ENCODE measurements at places on chromosomes 5 and 9.

- no peak for DNase-seq
Observed at GRCh38 chr9:126363847-126364671, 37.4 kb downstream of the MVB12B start.

DNA sequence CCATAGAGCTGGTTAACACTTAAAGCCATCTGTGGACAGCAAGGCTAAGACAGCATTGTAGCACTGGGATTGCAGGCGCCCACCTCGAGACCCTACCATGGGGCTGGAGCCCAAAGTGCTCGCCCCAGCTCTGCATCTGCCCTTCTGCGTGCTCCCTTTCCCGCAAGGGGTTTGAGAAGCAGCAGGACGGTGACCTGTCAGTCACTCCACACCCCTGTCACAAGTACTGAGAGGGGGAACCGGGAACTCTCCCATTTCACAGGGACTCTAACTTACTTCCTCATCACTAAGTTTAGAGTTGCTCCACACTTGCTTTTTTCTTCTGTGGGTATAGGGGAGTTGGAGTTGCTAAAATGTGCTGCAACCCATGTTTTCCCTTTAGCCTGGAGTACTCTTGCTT is 273.2 kb downstream of the SMARCA2 start:
- no peak for DNase-seq

DNA sequence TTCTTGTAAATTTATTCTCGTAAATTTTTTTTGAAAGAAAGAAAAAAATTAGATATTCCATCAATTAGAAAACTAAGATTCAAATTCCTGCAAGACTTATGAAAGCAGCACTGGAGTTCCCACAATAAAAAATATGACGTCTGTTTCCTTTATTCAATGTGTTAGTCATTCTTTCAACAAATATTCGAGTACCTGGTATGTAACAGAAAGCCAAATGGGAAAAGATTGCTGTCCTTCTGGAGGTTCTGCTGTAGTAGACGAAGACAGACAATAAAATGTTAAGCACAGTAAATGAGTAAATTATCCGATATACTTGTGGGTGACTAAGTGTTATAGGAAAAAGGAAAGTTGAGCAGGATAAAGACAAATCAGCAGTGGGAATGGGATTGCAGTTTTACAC is 92.2 kb downstream of the ADAMTSL1 start:
- DNase-seq = no peak

- DNase-seq = no peak
Observed at GRCh38 chr9:108751369-108751768, 104.4 kb downstream of the ACTL7B start.

- DNase-seq = no peak
Observed at GRCh38 chr5:95884511-95884910, 62.0 kb upstream of the GLRX start.

DNA sequence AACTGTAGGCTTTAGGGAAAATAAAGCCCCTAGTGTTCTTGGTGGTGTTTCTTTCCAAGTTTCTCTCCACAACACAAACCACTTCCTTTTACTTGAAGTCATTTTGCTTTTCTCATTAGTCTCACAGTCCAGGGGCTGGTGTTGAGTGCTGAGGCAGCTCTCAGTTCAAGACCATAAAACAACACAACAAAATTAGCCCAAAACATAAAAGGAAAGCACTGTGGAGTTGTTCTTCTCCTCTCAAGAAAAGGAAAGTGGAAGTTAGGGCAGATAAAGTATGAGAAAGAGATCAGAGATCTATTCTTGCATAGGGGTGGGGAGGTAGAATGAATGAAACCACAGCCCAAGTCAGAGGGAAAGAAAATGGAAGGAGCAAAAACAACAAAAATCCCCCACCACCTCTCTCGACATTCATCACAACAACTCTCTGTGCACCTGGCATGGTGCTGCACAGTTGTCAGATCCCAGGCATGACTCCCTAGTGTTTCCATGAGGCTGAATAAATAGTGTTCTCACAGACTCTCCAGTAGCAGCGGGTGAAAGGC is 569.9 kb downstream of the RAB3C start:
- no peak for DNase-seq

DNA sequence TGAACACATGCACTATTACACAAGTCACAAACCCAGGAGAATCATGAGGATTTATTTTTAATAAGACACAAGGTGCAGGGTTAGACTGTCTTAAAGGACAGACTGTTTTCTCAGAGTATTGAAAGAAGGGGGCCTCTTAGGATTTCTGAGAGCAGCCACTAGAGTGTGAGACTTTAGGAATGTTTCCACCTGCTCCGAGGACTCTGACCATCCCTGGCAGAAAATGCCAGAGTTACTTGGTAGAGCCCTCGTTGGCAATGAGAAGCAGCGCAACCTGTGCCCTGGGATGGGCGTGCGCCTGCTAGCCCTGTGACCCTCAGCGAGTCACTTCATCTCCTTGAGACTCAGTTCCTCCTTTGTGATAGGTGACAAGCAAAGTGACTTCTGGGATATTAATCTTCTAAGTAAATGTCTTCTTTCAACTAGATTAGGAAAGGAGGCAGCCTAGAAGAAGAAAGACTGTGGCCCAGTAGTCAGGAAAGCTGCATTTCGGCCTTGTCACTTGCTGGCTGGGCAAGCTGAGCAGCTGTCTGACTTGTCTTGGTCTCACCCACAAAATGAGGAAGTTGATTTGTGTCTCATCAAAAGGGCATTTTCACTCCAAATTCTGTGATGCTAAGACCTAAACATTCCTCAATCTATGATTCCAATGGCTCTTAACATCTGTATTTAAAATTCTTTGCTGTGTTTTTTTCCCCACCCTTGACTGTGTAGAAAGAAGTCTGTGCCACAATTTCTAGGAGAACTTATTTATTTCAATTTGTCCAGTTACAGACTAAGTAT is 60.5 kb downstream of the PTCD2 start:
- no peak for DNase-seq

DNA sequence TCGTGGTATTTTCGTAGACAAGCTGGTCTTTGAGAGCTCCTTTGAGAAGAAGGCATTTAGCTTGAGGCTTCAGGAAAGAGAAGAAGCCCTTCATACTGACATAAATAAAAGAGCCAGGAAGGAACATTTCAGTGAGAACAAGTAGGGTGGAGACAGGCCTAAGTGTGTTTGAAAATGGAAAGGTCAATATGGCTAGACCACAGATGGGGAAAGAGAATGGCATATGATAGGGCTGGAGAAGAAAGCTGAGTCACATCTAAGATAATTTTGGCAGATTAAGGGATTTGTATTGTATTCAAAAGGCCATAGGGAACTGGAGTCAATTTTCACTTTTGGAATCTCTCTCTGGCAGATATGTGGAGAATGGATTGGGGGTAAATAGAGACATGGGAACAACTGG is 374.9 kb downstream of the TMEM38B start:
- no peak for DNase-seq

GRCh38 chr5:159415301-159415937 is 85.1 kb upstream of the IL12B start:
- DNase-seq = no peak

DNA sequence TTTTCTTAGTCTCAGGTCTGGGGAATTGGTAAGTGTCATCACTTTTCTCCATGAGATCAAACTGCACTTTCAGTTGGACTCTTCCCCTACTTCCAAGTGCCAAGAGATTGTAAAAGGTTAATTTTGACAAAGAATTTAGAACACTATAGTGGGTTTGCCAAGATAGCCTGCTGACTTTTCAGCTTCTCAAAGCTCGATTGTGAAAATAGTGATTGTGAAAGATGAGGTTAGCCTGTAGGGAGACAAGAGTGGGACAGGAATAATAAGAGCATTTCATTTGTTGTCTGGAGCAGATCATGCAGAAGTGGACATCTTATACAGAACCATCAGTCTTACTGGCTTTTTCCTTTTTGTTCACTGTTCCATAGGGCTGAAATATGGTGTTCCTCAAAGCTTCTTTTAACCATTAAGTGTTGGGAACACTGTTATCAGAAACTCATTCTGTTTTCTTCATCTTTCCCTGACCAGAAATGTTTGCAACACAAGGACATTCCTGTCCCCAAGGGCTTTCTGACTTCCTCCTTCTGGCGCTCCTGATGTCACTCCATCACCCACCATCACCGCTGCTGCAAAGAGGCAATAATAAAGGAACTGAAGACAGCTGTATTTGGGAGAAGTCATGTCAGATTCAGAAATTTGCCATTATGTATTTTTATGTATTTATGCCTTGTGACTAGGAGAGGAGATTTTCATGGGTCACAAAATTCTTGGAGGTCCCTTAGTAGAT is 11.6 kb upstream of the SPTAN1 start:
- DNase-seq = no peak

DNA sequence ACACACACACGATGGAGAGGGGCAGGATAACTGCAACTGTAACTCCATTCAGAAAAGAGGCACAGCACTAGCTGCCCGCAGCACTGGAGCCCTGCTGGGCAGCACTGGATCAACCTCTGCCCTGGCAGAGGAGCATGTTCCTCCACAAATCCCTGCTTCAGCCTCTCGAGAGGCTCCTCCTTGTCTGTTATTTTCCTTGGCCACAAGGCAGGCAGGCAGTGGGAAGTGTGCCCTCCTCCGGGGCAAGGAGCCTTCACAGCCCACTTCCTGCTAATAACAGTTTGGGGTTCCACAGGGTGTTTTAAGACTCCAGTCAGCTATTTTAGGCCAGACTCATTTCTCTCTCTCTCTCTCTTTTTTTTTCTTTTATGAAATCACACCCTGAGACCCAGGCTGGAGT is 11.8 kb downstream of the FXN start:
- no peak for DNase-seq

DNA sequence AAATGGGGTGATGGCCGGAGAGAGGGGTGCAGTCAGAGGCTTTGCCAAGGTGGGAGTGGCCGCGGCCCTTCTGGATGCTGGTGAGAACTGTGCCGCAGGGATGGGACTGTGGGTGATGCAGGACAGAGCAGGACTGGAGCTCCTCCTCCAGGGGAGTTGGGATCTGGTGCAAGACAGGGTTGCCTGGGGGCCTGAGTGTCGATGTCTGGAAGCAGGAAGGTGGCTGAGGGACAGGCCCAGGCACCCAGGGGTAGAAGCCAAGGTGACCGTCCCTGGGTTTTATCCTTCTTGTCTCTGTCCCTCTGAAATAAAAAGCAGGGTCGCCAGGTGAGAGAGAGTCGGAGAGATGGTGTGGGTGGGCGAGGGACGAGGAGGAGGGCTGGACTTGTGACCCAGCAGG is 89.1 kb upstream of the IER5L start:
- no peak for DNase-seq

DNA sequence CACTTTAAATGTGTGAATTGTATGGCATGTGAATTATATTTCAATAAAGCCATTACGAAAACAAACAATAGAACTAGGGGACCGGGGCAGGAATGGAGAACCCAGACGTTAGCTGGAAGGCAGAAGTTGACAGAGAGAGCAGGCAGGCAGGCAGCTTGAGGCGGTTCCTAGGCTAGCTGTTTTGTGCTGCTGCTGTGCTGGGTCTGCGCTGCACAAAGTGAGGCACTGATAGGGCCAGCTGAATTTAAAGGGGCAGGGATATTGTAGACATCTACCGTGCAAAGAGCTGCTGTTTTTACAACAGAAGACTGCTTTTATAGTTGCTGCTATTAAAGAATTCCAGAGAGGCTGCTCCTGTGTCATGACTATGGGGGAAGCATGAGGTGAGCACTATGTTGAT is 21.6 kb upstream of the MIER3 start:
- DNase-seq = no peak

- DNase-seq = no peak
Observed at GRCh38 chr9:19935422-19935821, 146.6 kb upstream of the SLC24A2 start.

DNA sequence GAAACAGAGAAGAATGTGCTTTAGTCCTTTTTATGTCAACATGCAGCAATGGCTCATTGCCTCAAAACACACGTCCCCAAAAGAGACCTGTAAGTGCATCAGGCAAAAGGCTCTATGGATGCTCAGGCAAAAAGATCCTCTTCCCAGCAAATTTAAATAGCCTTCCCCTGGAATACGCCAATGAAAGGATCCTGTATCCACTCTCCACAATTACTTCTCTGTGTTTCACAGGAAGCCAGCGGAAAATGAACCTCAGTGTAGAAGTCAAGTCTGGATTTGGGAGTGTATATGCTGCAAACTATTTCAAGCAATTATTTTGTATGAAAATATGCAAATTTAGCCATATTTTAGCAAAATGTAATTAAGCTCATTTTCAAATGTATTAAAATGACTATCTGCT is 217.9 kb downstream of the EPB41L4A start:
- no peak for DNase-seq

- DNase-seq = no peak
Observed at GRCh38 chr5:38921174-38921573, 75.4 kb downstream of the OSMR start.

- no peak for DNase-seq
Observed at GRCh38 chr9:123630233-123630632, 274.2 kb downstream of the CRB2 start.

- DNase-seq = no peak
Observed at GRCh38 chr9:88995200-88995577, 3.9 kb downstream of the S1PR3 start.

GRCh38 chr5:172885597-172886340 is 51.7 kb downstream of the ERGIC1 start:
- DNase-seq = no peak

- DNase-seq = no peak
Observed at GRCh38 chr5:180287404-180287803, 4.5 kb downstream of the MAPK9 start.

DNA sequence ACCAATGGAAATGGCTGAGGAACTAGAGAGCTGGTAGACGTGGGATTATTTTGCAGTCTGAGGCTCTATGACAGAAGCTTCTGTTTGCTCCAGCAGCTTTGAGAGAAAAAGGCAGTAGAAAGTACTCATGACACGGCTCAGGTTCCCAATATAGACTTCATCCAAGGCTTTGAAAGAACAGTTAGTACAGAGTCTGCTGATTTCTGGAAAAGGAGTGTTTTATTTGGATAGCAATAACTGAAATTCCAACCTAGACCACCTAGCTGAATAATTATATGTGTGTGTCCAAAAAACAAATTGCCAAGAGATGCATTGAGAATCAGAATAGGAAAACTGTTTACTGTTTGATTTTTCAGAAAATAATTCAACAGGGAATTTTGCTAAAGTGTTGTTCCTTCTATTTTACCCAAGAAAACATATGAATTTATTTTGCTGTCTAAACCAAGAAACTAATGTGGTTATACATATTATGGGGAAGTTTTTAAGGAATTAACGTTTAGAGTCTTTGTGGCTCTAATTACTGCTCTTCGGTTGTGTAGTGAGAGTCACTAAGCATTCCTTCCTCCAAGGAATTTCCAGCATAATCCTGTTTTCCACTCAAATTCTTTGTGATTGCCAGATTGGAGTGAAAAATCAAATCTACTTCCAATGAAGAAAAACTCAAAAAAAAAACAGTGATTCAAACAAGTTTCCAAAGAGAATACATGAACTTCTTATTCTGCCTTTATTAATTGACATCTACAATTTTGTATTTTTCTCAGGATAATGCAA is 18.1 kb upstream of the MTX3 start:
- no peak for DNase-seq
